Activated CD8-positive, alpha-beta memory T cell treated with anti-CD3 and anti-CD28 coated beads for 1 hour (primary cell): ENCODE measurements at places on chromosomes 7 and 10.

GRCh38 chr7:143416565-143417149, 8.0 kb upstream of the EPHA1 start:
- no peak for DNase-seq

- no peak for DNase-seq
Observed at GRCh38 chr7:2438186-2438585, 34.8 kb downstream of the CHST12 start.

DNA sequence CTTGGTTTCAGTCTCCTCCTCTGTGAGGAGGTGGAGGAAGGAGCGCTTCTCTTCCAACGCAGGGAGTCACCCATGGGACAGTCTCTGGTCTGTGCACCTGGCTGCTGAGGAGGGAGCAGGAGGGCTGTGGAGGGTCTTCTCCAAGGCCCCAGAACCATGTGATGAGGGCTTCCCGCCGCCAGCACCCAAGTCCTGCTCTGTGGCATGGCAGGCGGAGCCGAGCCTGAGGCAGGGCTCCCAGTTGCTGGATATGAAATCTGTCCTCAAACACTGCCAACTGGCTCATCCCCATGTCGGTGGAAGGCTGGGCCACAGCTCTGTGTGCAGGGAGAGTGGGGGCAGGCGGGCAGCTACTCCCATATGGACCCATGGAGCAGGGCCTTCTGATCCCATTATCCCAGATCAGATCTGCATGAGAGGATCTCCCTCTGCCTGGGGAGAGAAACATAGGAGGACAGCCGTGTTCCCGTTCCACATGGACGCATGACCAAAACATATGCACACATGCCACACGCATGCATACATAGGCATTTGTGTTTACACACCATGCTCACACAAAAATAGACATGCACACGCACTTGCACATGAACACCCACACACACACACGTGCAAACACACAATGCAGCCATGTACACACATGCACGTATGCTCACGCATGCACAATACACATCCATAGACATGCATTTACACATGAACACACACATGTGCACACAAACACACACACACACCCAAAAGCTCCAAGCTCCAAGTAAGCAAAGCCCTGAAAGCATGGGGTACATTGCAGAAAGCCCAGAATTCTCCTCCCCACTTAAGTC, 38.8 kb upstream of the EN2 start:
- DNase-seq, result no peak

- DNase-seq, result no peak
Observed at GRCh38 chr10:132657127-132657706, 119.6 kb downstream of the INPP5A start.

DNA sequence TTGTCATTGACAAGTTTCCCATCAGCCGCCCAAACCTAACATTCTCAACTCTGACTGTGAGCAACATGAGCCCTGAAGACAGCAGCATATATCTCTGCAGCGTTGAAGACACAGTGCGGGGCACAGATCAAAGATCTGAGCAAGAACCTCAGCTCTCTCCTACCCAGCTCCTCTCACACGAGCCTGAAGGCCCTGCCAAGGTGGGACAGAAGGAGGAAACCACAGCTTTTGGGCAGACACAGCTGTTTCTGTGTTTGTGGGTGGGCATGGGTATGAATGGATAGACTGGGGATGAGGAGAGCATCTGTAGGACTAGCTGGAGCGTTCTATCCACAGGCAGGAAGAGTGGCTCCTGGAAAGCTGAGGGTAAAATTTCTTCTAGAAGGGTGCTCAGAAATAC, 8.5 kb upstream of the PRSS1 start:
- no peak for DNase-seq

DNA sequence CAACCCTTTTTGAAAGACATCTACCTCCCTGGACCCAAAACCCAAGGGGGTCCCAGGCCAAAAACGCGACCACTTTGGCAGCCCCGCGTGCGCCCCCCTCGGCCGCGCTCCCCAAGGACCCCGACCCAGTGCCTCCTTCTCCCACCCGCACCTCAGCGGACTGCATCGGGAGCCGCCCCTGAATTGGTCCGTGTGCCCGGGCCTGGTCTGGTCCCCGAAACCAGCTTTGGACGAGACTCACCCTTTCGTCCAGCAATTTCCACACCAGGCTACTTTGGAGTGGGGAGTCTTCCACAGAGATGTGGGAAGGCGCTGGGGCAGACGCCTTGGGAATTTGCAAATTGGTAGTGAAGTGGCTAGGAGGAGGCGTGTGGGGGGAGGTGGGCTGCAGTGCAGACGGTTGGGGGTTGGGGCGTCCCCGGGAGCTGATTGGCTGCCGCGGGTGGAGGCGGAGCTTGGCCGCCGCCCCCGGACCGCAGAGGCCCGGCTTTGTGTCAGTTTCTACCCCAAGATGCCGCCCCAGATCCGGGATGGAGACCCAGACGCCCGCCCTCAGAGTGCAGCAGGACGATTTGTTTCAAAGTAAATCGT, 16.9 kb downstream of the TCAF1 start:
- DNase-seq, result no peak

DNA sequence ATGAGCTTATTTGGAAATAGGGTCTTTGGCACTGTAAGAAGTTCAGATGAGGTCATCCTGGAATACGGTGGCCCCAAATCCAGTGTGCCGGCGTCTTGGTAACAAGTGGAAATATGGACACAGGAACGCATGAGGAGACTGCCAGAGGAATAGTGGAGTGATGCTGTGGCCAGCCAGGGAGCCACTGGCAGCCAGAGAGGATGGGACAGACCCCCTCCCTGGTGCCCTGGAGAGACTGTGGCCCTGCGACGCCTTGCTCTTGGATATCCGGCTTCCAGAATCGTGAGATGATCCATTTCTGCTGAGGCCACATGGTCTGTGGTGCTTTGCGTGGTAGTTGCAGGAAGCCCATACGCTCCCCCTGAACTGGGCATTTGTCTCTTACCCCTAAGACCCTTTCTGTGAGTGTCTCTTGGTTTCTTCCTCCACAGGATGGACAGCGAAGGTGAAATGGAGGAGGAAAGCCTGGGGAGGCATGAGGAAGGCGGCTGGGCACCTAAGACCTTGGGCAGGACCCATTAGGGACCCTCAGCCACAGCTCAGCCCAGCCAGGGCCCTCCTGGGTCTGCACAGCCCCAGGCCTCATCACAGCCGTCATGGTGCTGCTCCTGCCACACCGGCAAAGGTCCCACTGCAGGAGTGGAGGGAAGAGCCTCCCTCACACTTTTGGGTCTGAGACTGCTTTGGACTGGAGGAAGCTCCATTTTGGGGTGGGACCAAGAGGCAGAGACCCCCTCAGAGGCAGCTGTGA, 53.6 kb downstream of the INSIG1 start:
- DNase-seq, result no peak
